ENCODE measurements at places on chromosomes 4 and X.

DNA sequence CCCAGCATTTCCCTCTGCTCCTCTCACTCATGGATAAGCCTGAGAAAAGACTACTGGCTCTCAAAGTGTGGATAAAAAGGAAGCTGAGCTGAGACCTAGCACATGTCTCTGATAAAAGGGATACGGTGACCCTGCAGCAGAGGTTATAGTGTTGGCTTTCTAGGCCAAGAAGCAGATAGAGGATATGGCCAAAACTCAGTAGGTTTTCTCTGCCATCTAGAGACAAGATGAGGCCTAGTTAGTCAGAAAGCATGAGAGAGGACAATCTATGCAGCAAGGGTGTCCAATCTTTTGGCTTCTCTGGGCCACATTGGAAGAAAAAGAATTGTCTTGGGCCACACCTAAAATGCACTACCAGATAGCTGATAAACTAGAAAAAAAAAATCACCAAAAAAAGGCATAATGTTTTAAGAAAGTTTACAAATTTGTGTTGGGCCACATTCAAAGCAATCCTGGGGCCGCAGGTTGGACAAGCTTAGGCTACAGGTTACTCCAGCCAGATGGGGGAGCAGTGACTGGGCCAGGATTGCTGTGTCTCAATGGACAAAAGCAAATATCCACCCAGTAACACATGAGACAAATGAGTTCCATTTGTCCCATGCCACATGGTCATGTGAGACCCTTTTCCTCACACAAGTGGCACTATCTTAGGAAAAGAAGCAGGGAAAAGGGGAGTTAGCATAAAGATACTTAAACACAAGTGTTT, 411.4 kb downstream of the INPP4B start:
- DNase-seq = no peak

- DNase-seq = no peak
Observed at GRCh38 chrX:134172588-134173259, 64.3 kb upstream of the CCDC160 start.

DNA sequence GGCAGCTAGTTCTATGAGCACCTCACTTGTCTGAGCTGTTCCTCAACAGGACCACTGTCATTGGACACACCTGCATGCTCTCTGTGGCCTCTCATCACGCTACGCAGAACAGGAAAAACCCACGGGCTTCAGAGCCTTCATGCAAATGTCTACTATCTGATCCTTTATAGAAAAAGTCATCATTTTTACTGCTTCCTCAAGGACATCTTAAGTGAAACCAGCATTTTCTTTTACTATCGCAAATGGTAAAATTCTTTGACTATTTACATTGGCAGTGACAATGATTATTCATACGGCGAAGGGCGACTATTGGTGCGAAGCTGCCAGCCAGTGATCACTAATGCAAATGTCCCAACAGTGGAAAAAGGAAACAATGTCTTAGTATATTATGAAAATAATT, 147.0 kb downstream of the AFAP1 start:
- DNase-seq = no peak

GRCh38 chr4:185529413-185529812, 5.9 kb downstream of the PDLIM3 start:
- no peak for DNase-seq

GRCh38 chr4:74320559-74321118, 12.4 kb downstream of the EPGN start:
- no peak for DNase-seq

GRCh38 chr4:184344899-184345572, 127.4 kb upstream of the ENPP6 start:
- no peak for DNase-seq

DNA sequence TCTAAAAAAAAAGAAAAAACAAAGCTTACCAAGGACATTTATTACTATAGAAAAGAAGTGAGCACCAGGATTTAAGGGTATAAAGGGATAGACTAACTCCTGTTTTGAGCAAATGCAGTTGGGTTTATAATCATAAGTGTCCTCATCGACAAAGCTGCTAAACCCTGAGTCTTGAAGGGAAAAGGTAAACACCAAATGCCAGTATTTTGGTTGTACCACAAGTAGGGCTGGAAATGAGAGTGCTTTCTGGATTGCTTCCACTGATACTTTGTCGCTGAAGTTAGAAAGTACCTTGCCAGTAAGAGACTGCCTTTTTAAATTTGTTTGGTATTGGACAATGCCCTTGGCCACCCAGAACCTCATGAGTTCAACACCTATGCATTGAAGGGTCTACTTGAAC, 53.7 kb downstream of the WDFY3 start:
- no peak for DNase-seq

DNA sequence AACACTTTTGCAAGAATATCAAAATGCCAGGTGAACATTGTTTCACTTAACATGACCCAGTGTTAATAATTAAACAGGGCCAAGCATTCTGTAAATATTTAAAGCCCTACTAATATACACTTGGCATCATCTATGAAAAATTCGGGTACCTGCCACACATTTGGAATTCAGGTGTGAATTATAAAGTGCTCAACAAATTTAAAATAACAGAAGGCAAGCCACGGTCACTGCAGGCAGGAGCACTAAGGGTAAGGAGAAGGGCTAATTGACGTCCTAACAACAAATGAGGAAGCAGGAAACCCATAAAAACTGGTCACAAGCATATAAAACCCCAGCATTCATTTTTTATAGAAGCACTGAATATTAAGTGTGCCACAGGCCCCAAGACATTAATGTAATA, 43.8 kb upstream of the CPEB2 start:
- DNase-seq = no peak

DNA sequence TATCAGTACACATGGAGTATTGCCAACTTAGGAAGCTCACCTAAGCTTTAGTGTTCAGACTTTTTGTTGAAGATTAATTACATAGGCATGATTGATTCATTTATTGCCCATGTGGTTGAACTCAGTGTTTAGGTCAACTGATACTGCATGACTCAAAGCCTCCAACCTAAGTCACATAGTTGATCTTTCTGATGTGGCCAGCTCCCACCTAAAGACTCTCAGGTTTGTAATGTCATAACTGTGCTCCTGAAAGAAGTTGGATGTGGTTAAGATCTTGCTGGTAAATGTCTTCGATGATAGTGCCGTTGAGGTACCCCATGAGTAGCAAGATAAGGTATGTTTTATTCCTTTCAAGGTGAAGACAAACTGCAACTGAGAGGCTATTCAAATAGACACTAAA, 192.5 kb downstream of the EDA start:
- no peak for DNase-seq
